ENCODE measurements at places on chromosomes 12 and 14.

GRCh38 chr12:118346895-118347294 lies 25.8 kb downstream of the TAOK3 start:
- DNase-seq = no peak

DNA sequence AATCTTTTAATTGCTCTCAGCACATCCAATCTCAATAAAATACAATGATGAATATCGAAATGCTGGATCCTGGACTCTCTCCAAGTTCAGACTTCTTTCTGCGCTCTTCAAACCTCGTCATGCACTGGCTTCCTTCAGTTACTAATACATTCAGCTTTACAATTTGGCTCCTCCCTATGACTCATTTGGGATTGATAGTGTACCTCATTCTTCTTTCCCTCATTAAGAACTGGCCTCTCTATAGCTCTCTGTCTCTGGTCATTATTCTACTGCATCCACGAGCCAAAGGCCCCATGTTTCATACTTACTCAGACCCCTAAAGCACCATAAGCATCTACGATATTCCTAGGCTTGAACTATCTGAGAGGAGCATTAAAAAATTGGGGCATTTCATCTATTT lies 4.9 kb downstream of the TSPAN8 start:
- DNase-seq = no peak

DNA sequence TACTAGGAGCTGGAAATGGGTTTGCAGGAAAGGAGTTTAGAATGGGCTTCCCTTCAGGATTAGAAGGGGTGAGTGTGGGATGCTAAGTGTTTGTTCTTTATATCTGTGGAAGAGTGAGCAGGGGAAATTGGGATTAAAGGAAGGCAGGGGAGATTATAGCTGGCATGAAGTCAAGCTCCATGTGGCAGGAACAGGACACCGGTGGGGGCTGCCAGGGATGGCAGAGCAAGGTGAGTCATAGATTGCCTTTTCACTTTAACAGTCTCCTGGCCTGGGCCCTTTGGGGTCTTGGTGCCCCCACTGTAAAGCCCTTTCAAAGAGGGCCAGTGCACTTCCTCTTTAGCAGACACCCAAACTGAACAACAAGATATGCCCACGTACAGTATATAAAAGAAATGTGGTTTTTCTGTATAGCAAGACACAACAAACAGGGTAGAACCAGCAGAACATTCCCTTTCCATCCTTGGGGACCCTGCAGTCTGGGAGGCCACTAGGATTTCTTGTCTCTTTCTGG lies 23.1 kb upstream of the FBXO21 start:
- no peak for DNase-seq

GRCh38 chr12:117850048-117850447 lies 118.7 kb downstream of the KSR2 start:
- DNase-seq = peak; percentile 40

- DNase-seq = no peak
Measured at GRCh38 chr14:94048691-94049624, 22.8 kb downstream of the OTUB2 start.

DNA sequence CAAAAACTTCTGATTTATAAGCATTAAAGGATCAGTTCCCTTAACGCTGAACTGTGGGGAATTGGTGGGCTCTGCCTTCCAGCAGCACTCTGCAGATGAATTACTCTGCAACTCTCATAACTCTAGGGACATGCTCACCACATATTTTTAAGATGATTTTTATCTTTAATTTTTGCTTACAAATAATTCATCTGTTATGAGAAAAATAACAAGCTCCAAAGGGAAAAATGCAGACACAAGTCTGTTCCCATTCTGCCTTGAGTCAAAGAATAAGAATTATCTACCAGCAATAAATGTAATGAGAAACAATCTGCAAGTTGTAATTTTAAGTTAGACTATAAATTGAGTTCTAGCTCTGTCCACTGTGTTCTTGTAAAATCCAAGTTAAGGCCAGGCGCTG lies 133.1 kb upstream of the MDM1 start:
- DNase-seq = no peak

DNA sequence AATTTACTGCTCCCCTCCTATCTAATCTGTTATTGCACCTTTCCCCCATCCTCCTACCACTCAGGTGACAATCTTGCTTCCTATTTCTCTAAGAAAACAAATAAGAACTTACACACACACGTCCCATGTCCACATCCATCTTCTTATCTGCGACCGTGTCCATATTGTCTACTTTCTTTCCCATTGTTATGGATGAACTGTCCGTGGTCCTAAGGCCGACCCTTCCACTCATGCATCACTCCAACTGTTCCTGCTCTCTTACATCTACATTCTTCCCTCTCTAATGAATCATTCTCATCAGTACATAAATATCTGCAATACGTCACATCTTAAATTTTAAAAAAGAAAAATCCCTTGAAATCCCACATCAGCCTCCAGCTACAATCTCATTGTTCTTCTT lies 30.0 kb downstream of the ZFYVE1 start:
- no peak for DNase-seq

GRCh38 chr14:64444984-64445845 lies 20.1 kb upstream of the AKAP5 start:
- peak; percentile 58 for DNase-seq

DNA sequence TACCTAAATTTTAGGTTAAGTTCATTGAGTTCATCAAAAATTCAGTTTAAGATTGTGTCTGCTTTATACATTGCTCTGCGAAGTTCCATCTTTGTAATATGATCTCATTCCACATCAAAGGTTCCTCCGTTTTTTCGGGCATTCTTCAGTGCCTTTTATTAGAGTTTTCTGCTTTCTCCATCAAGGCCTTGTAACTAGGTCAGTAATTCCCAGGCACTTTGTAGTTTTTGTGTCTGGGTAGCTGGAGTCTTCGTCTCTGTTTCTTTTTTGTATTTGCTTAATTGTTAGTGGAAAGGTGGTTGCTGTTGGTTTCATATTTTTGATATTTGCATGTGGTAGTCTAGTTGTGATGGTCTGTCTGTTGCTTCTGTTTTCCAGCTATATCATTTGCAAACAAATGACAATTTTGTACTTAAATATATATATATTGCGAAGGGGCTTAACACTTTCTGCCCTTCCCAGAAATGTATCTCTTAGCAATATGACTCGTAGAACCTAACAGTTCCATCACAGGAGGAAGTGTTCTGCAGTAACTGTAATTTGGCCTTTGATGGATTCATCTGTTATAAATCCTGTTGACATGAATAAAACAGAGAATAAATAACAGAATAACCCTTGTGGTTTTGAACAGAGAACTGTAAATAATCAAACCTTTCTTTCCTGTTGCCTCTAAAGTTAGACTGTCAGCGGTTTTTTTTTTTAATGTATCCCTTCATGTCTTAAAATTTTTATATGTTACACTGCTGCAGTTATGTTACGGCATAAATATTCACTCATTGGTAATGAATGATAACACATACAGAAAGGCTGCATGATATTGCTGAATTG lies 88.4 kb upstream of the DYNC1H1 start:
- no peak for DNase-seq

GRCh38 chr12:50612882-50613281 lies 108.1 kb downstream of the DIP2B start:
- DNase-seq = no peak

GRCh38 chr14:97543221-97543620 lies 746.0 kb downstream of the VRK1 start:
- DNase-seq = no peak

- no peak for DNase-seq
Measured at GRCh38 chr14:91277546-91278382, 33.3 kb upstream of the GPR68 start.

GRCh38 chr12:124952801-124953200 lies 36.1 kb downstream of the DHX37 start:
- no peak for DNase-seq

Data from fibroblast of lung (primary cell).